LHCN-M2 (cell line): ENCODE measurements at places on chromosomes 12 and 14. TPM values are rescaled to one million over a fixed set of nuclear protein-coding genes. Genes with fewer than 3 reads are reported as not detected.

Gene BDKRB2
- total RNA-seq = 0.06 TPM in 1 of 2 replicates, not detected in the other

DNA sequence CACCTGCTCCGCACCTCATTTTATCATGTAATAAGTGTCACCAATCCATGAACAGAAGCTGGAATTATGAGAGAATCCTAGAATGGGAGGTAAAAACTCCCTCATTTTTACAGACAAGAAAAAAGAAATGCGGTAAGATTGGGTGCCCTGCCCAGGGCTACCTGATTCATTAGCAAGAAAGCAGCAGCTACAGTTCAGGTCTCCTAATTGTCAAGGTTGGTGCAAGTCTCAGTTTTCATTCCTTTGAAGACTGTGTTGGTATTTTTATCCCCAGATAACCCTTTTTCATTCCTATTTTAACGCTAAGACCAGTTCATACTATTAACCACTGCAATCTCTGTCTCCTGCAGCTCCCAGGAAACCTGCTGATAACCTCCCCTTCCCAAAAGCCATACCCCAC, 6.9 kb downstream of the DUSP6 start:
- DNase-seq = no peak

DNA sequence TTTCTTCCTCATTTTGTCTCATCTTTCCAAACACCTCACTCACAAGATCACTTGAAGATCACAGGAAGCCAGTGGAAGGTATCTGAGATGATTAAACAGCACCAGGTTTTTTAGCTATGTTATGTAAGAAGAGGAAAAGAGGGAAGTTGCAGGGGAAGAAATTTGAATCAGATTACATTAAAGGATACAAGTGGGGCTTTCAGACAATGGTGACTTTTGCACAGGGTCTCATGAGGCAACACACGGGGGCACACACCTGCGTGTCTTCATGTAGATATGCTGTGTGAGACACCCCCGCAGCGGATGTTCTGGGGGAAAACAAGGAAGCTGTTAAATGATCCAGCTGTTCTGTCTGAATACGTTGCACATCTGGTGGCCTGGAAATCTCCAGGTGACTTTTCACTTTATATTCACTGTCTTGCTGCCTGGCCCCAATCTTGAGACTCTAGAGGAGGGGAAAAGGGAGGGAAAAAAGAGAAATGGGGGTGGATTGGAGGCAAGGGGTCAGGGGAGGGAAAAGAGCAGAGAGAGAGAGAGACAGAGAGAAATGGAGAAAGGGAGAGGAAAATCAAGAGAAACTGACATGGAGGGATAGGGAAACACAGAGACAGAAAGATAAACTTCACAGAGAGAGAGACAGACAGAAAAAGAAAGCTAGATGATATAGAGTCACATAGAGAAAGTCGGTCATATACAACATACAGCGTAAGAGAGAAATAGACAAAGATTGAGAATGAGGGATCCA, 36.3 kb upstream of the PPP1CC start:
- no peak for DNase-seq

DNA sequence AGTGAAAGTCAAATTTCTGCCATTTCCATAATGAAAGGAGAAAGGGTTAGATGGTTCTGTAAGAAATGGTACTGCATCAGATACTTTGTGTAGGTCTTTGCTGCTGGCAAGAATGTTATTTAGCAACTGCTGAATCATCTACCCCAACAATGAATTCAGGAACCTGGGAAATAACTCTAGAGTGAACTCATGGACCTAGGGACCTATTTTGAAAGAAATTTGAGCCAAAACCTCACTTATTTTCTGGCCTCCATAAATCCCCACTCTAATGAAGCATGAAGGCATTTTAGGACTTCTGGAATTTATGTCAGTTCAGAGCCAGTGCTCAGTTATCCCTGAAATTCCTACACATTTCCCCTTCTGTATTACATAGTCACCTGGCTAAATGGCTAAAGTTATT, 50.9 kb upstream of the CPNE8 start:
- DNase-seq = no peak

DNA sequence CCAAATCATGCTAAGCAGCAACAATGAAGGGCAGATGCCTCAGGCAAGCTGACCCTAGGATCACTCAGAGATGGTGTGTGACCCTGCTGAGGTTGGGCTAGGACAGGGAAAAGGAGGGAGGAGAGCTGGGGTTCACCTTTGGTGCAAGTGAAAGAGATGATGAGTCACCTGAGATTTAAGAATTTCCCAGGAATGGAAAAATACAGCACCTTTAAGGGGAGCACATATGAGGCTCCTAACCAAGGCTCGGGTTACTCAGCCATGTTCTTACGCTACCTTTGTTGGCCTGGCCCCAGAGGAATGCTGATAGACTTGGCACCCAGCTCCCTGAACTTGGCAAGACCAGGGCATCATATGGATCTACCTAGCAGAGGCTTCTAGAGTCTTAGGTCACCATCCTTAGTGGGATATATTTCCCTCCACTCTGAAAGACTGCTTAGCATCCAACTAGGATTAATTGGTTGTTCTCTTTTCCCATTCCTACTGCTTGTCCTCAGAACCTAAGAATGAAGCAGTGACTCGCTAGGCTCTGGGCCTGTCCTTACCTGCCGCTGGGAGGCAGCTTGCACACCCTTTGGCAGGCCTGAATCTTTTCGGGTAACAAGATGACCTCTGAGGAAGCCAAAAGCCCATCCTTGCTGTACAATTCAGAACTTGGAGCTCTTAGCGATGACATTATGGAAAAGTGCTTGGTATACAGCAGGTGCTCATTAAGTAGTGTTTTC, 4.0 kb upstream of the NAA25 start:
- no peak for DNase-seq
